Activated naive CD4-positive, alpha-beta T cell (primary cell): ENCODE measurements at places on chromosomes 1 and 21.

- no peak for DNase-seq
These were observed 53.6 kb upstream of the NEXN start for GRCh38 chr1:77834771-77835334.

- DNase-seq, result no peak
These were observed 70.8 kb upstream of the PRKACB start for GRCh38 chr1:84073266-84073665.

DNA sequence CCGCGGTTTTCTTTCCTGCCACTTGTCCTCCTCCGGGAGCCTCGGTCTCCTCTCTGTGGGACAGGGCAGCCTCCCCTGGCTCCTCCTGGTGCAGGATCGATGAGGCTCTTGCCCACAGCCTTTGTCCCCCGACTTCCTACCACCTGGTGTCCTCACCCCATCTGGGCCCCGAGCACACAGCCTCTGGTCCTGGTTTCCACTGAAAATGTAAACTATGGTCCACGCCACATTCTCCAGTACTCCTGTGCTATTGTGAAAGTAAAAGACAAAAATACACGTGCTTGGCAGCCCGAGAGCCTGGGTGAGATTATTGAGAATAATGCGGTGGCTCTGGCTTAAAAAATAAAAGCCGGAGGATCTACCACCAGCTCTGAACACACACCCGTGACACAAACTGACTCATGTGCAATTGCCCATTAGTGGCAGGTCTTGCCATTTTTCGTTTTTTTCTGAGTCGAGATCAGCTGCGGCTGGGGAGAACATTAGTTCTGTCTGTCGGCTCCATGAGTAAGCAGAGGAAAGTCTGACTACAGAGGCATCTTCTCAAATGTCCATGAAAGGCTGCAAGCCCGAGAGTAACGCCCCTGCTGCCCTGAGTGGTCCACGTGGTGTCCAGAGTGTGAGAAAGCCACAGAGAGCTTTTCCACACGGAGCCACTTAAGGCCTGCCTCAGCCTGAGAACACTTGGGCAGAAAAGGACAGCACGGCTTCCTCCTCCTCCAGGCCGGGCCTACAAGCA is 5.7 kb upstream of the COL6A2 start:
- no peak for DNase-seq

GRCh38 chr1:112060261-112060660 is 70.8 kb upstream of the KCND3 start:
- no peak for DNase-seq

- DNase-seq, result no peak
These were observed 25.3 kb downstream of the SERTAD4 start for GRCh38 chr1:210257698-210258529.

GRCh38 chr1:8194481-8195227 is 123.3 kb upstream of the SLC45A1 start:
- no peak for DNase-seq

GRCh38 chr1:30362603-30362990 is 360.8 kb downstream of the MATN1 start:
- DNase-seq, result no peak

GRCh38 chr1:47438165-47439016 is 547 bp downstream of the FOXD2 start:
- DNase-seq, result no peak

- no peak for DNase-seq
These were observed 24.6 kb downstream of the PKP1 start for GRCh38 chr1:201307760-201308499.

GRCh38 chr1:7824701-7825100 is 28.2 kb downstream of the UTS2 start:
- DNase-seq, result no peak

DNA sequence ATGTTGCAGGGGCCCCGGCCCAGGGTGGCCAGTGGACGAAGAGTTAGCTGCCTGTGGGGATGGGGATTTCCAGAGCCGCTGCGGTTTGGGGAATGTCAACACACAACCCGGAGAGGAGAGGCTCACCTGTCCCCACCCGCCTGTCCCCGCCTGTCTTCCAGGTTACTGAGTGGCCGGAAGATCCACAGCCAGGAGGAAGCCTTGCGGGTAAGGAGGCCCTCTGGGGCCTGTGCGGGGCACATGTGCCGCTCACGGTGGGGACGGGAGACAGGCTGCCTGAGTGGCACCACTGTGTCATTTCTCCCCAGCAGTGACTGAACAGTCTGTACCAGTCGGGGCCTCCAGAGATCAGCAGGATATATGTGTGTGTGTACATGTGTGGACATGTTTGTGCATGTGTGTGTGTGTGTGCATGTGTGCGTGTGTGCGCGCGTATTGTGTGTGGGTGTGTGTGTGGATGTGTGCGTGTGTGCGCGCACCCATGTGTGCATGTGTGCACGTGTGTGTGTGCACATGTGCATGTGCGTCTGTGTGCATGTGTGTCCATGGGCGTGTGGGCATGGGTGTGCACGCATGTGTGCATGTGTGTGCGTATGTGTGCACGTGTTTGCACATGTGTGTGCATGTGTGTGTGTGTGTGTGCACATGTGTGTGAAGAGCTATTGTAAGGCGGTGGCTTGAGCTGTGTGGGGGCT is 25.6 kb downstream of the CSTB start:
- DNase-seq, result no peak

DNA sequence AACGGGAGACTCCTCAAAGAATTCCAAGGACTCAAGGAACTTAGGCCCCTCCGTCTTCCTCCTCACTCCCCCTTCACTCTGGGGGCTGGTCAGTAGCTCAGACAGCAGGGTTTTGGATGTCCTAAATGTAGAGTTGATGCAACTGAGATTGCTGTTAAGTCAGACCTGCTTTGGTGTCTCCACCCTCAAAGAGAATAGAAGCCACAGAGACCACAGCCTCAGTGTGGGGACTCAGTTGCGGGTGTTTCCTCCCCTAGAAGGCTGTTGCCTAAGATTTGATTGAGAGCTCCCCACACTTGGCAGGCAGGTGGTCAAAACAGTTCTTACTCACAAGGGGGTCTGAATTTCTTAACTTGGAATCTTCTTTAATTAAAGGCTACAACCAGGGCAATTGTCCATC is 7.6 kb downstream of the MAN1C1 start:
- no peak for DNase-seq

- DNase-seq, result peak; percentile 78
These were observed 9.0 kb downstream of the IGSF9 start for GRCh38 chr1:159936273-159936904.

- no peak for DNase-seq
These were observed 50.0 kb downstream of the TSEN15 start for GRCh38 chr1:184101571-184101970.

- DNase-seq, result no peak
These were observed 30.3 kb downstream of the RSPH1 start for GRCh38 chr21:42465803-42466127.

DNA sequence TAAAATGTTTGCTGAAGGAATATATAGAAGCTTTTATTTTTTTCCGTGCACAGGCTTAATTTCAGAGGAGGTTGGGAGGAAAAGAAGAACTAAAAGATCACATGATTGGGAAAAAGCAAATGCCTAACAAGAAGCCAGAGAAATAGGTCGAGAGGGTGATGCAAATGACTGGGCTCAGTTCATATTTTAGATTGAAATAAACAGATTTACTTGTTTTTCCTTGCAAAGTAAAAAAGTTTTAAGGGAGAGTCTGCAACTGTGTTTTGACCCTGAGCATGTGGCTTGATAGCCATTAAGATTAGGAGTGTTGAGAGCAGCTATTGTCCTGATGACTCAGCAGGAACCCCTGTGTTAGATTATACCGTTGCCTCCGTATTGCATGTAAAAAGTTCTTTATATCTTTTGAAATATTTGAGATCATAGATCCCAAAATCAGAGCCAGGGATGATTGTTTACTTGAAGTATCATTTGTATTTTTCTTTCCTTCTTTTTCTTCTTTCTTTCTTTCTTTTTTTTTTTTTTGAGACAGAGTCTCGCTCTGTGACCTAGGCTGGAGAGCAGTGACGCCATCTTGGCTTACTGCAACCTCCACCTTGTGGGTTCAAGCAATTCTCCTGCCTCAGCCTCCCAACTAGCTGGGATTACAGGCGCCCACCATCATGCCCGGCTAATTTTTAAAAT is 20.2 kb downstream of the CLIC4 start:
- DNase-seq, result no peak

DNA sequence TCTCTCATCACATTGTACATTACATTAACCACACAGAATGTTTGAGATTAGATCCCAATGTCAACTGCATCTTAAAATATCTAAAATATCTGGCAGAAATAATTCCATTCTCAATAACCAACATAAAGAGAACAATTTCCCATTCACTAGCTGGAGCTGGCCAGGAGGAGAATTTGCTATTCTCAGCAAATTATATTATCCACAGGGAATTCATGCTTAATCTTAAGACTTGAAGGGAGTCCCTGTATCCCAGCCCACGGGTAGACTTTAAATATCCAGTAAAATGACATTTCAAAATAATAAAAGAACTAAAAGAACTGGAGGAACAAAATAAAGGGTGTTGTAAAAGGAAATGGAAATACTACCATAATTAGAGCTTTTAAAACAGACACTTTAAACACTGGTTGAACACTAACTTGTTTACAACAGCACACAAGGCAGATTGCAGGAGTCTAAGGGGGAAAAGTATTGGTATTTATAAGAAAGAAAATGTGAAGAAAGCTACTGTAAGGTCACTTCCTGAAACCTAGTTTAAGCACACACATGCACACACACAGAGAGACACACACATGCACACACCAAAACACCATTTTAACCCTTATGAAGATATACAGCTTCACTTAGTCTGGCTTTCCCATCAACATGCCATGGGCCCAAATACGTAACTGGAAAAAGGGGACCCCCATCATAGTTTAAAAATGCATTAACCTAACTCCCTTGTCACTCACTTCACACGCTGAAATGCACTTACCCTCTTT is 107.0 kb downstream of the PTPN14 start:
- DNase-seq, result no peak

DNA sequence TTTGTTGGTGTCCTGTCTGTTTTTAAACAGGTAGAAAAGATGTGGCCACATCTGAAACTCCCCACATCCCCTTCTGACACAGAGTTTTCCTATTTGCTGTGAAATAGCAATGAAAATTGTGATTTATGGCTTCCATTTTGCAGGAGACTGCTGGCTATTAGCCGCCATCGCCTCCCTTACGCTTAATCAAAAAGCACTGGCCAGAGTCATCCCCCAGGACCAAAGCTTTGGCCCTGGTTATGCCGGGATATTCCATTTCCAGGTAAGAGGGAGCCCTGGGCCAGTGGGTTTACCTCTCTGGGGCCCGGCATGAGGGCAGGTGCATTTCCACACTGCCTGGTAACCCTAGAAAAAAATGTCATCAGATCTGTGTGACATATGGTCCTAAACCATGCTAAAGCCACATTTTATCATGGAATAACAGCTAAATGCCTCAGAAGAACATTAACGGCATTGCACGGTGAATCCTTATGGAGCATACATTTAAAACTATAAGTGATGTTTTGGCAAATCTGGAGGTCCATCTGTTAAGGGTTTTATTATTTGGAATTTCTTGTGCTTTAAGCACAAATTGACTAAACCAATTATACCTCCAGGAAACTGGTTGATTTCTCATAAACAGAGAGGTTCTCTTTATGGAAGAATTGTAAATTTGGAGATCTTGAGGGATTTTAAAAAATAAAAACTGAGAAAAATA is 12.3 kb downstream of the CAPN9 start:
- DNase-seq, result no peak

GRCh38 chr1:77349275-77349674 is 67.5 kb downstream of the AK5 start:
- no peak for DNase-seq

GRCh38 chr1:200894712-200895442 is at the start of gene INAVA:
Gene INAVA, plus strand, starts transcription at chr1:200894900. Its CDS starts 3,501 bp downstream, at chr1:200898401.
- no peak for DNase-seq

- no peak for DNase-seq
These were observed 80.3 kb upstream of the RGS4 start for GRCh38 chr1:162988869-162989268.

GRCh38 chr1:12436817-12437599 is 181.0 kb downstream of the DHRS3 start:
- DNase-seq, result no peak

GRCh38 chr1:207808911-207809555 is 57.2 kb downstream of the CD46 start:
- DNase-seq, result no peak

DNA sequence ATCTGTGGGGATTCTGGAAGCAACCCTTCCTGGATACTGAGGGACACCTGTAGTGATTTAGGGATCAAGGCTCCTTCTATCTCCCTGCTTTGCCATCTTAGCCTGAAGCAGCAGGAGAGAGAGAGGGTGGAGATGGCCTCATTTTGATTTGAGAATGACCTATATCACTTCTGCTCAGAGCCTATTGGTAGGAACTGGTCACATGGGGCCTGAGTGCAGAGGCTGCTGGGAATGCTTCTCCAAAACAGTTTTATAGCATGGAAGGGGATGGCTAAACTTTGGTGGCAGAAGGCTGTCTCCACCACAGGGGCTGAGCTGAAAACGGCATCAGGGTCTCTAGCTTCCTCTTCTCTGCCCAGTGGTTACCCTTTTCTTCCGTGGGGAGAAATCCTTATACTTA is 105.8 kb downstream of the TBX19 start:
- no peak for DNase-seq

DNA sequence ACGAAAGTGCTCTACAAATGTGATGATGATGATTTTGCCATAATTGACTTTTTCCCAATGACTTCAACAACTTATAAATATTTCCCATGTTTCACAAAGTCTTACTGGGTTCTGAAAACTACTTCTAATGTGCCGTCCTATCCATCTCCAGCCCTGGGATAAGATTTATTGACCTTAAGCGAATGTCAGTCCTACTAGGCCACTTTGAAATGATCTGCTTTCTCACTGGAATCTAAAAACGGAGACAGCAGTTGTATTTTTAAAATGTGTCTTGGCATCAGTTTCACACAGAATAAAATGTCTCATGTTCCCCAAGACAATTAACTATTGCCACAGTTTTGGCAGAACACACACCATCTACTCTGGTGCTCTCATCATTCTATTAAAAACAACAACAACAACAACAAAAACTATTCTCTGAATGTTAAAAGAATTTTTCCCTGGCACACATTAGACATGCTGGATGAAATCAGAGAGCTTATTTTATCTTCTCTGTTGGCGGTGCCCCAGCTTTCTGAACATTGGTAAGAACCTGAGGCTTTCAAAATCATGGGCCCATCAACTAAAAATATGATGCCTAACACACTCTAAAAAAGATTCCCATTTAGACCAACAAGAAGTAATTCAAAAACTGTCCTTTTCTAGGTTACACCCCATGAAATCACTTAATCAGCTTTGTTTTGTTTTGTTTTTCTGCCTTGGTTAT is 23.1 kb upstream of the DNASE2B start:
- no peak for DNase-seq

DNA sequence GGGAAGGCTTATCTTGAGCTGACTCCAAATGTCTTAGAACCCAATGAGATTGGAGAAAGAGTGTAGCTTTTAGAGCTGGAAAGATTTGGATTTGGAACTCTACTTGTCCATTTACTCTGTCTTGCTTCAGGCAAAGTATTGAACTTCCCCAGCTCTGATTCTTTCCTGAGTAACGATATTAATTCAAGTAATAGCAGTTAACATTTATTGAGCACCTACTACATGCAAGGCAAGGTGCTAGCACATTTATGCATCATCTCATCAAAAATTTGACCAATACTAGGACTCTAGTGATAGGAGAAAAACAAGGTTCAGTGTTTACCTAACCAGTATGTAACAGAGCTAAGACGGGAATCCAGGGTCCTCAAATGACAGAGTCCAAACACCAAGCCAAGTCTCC is 2.5 kb upstream of the LRRN2 start:
- no peak for DNase-seq
